ENCODE measurements at places on chromosomes 1 and 21.

DNA sequence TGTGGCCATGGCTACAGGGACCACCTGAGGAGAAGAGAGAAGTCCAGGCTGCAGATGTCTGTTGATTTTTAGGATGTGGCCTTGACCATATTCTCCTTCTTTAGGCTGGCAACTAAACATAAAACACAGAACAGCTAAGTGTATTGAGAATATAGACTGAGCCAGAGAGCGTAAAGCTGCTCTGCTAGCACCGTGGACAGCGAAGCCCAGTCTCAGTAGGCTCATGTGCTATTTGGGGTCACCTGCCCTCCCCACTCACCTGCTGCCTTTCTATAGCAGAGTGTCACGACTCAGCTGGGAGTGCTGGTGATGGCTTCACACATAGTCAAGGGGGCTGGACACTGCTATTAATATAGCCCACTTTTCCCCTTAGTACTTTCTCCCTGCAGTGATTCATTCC, 278.5 kb downstream of the KCNH1 start:
- DNase-seq: peak; percentile 44

DNA sequence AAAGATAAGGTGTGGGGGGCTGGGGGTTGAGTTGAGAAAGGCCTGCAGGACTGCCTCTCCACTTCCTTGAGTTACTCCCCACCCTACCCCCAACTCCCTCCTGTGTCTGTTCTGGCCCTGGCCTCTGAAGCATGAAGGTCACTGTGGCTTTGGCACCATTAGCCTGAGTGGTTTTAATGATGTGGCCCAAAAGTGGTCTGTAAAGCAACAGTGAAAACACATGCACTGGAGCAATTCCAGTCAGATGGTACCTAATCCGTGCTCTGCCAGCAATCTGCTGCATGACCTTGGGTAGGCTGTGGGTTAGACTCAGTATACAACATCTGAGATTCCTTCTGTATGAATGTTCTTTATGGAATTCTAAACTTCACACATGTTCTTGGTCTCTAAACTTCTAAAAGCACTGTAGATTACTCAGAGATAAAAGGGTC, 86.5 kb upstream of the ATP1A1 start:
- no peak for DNase-seq

DNA sequence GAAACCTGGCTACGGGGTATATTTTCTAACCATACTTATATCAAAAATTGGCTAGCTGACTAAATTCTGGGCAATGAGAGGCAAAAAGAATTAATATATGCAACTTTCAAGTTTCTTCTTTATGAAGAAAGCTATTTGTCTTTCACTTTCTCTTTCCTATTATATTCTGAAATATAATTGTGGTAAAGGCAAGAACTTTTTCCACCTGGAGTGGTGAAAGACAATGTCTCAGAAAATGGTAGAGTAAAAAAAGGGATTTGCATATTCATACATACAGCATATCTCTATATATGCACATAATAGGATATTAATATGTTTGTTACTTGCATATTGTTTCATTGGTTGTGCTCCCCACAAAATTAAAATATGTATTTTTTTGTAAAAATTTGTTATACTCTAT, 793.8 kb downstream of the PLA2G4A start:
- no peak for DNase-seq

DNA sequence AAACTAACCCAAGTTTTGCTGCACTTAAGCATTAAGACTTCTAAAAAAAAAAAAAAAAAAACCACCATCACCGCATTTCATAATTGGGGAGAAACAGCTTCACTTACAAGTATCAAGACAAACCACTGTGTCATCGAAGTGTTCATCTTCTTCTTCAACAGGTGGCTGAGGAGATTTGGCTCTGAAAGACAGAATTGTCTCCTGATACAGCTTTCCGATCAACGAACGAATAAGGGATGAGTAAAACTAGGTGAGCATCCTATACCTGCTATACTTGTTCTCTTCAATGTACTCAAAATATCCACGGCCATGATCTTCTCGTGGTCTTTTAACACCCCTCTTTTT, 2.0 kb downstream of the HNRNPU start:
- DNase-seq: no peak

DNA sequence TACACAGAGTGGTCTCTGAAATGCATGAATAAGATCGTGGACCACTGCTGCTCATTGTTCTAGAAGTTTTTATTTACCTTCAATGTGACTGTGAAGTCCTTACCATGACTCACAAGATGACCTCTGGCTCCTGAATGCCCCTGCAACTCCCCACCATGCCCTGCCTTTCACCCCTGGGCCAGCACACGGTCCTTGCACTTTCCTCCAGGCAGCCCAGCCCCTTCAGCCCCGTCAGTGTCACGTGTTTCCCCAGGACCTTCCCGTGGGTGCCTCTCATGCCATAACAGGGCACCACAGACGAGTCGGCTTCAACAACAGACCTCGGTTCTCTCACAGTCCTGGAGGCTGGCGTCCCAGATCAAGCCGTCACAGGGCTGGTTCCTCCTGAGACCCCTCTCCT, 62.1 kb downstream of the B3GALT5 start:
- DNase-seq: no peak

DNA sequence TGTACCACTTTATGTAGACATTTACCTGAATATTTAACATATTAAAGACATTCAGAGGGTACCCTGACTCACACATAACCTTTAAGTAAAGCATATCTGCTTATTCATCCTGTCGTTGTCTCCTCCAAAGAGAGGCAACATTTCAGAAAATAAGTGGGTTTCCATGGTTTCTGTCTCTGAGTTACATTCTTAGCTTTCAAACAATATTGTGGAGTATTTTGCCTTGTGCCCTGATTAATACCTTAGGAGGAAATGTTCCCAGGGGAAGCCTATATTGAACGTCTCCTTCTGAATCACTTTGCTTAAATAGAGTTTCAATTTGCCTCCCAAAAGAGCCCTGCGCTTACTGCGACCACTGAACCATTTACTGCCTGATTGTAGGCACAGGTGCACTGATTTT, 26.1 kb downstream of the PALMD start:
- DNase-seq: no peak

GRCh38 chr21:14040386-14040785, 170.4 kb downstream of the LIPI start:
- DNase-seq: no peak

Data from NCI-H1105 treated with DMSO at 0.1 percent for 48 hours (cell line).